Testis (tissue), 5 donors: ENCODE measurements at places on chromosomes 7 and 10. TPM values are rescaled to one million over a fixed set of nuclear protein-coding genes. Genes with fewer than 3 reads are reported as not detected.

GRCh38 chr10:94049911-94050310 is 56.2 kb downstream of the PLCE1 start:
- no peak overlapping the region for H3K4me3 ChIP-seq
- H3K27me3 ChIP-seq: no peaks in the 10 kb centered on the region
- H3K27ac ChIP-seq: no peak overlapping the region
- no peak for DNase-seq
- no peaks in the 10 kb centered on the region for H3K4me1 ChIP-seq

GRCh38 chr7:130160455-130160854 is 44.8 kb downstream of the TMEM209 start:
- no peaks in the 10 kb centered on the region for H3K36me3 ChIP-seq
- no peak overlapping the region for H3K27ac ChIP-seq
- H3K27me3 ChIP-seq: no peaks in the 10 kb centered on the region
- no peak for DNase-seq

- no peak overlapping the region for H3K27ac ChIP-seq
- H3K4me3 ChIP-seq: no peak overlapping the region
Measured at GRCh38 chr7:139118805-139119485, 9.4 kb upstream of the ZC3HAV1 start.

The GPR15LG gene
- not detected for total RNA-seq

DNA sequence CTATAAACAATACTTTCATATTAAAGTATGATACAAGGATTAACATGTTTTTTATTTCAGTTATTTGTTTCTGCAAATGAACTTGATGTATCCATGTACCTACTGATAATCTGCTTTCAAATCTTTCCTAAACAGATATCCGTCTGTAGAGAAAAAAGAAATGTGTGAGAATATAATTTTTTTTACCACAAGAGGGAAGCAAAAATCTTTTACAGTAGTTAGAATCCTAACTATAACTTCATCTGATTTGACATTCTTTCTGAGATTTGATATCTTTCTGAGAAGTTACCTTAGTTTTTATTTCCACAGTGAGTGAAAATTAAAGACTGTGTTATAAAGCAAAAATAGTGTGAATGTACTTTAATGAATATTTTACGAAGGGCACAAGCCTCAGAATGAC is 203.9 kb upstream of the PCLO start:
- no peaks in the 10 kb centered on the region for H3K4me1 ChIP-seq
- DNase-seq: no peak
- no peaks in the 10 kb centered on the region for H3K36me3 ChIP-seq

The HOXA1 gene
- 0.79 TPM for total RNA-seq

GRCh38 chr7:5776894-5777660 is 4.4 kb downstream of the RNF216 start:
- H3K4me3 ChIP-seq: no peak overlapping the region
- H3K4me1 ChIP-seq: peaks cover 3% of the 10 kb centered on the region
- no peaks in the 10 kb centered on the region for H3K36me3 ChIP-seq
- no peak for DNase-seq

GRCh38 chr10:71828702-71829101 is 22.3 kb downstream of the PSAP start:
- no peaks in the 10 kb centered on the region for H3K27me3 ChIP-seq
- no peaks in the 10 kb centered on the region for H3K36me3 ChIP-seq
- no peak for DNase-seq
- no peaks in the 10 kb centered on the region for H3K4me1 ChIP-seq

The PPP1R17 gene
- 2.4 TPM for total RNA-seq

DNA sequence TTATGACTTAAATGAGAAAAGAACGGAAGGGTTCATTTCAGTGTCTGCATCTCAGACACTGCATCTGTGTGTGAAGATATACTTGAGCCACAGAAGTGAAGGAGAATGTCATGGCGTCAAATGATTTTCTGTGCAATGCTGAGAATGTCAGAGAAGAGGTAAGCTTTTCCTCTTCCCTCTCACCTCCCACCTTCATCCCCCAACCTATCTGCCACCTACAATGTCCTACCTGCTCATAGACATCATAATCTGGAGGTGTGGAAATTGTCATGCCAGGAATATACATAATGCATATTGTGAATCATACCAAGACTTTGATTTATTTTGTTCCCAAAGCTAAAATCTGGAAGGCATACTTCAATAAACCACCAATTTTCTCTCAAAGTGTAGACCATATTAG is 53.7 kb downstream of the CTTNBP2 start:
- H3K27ac ChIP-seq: no peak overlapping the region
- DNase-seq: no peak
- no peak overlapping the region for H3K4me3 ChIP-seq
- H3K27me3 ChIP-seq: no peaks in the 10 kb centered on the region
- no peaks in the 10 kb centered on the region for H3K36me3 ChIP-seq
- H3K4me1 ChIP-seq: no peaks in the 10 kb centered on the region

The NUDT5 gene
- total RNA-seq: 22.0 TPM

DNA sequence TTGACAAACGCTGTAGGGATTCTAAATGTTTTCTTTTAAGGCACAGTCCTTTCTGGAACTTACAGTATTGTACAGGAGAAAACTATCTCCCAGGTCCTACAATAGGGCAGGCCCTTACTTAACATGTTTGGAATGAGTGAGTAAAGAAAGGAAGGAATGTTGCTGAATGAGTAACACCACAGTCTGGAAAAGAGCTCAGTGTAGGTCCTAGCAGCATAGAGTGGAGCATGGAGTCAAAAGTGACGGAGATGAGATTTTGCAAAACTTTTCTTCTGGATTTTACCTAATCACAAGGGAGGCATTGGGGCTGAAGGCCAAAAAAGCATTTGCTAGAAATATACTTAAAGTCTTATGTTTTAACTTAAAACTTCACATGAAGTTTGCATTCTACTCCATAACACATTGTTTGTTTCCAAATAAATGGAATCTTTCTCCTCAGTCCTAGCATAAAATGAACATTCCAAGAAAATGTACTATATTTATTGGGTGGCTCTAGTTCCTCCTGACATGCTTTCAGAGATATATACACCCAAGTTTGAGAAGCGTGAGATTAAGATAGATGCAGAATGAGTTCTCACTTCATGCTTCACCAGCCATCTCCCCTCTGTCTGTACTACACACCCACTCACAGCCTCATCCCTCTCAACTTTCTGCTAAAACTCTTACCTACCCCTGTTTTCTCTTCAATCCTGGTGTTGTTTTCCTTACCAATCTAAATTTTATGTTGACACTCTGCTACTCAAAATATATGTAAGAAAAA is 20.2 kb upstream of the ADD3 start:
- no peaks in the 10 kb centered on the region for H3K27me3 ChIP-seq
- H3K4me3 ChIP-seq: no peak overlapping the region
- peaks cover 8% of the 10 kb centered on the region for H3K4me1 ChIP-seq
- no peak overlapping the region for H3K27ac ChIP-seq
- DNase-seq: no peak

GRCh38 chr7:66576646-66577045 is 52.0 kb upstream of the KCTD7 start:
- H3K4me3 ChIP-seq: no peak overlapping the region
- no peaks in the 10 kb centered on the region for H3K27me3 ChIP-seq
- no peak overlapping the region for H3K27ac ChIP-seq
- H3K36me3 ChIP-seq: no peaks in the 10 kb centered on the region
- H3K4me1 ChIP-seq: peaks cover 4% of the 10 kb centered on the region

GRCh38 chr10:132328738-132329137 is 3.3 kb upstream of the LRRC27 start:
- peaks cover 23% of the 10 kb centered on the region for H3K4me1 ChIP-seq
- H3K36me3 ChIP-seq: no peaks in the 10 kb centered on the region
- H3K4me3 ChIP-seq: no peak overlapping the region

GRCh38 chr7:95205665-95206225 is 118.6 kb downstream of the PON1 start:
- DNase-seq: no peak
- no peaks in the 10 kb centered on the region for H3K4me1 ChIP-seq
- H3K36me3 ChIP-seq: no peaks in the 10 kb centered on the region
- H3K27ac ChIP-seq: no peak overlapping the region
- no peak overlapping the region for H3K4me3 ChIP-seq
- H3K27me3 ChIP-seq: no peaks in the 10 kb centered on the region

- DNase-seq: no peak
- no peaks in the 10 kb centered on the region for H3K36me3 ChIP-seq
- no peaks in the 10 kb centered on the region for H3K4me1 ChIP-seq
- no peak overlapping the region for H3K27ac ChIP-seq
- H3K27me3 ChIP-seq: no peaks in the 10 kb centered on the region
Measured at GRCh38 chr10:85618841-85619240, 747.8 kb downstream of the GRID1 start.

DNA sequence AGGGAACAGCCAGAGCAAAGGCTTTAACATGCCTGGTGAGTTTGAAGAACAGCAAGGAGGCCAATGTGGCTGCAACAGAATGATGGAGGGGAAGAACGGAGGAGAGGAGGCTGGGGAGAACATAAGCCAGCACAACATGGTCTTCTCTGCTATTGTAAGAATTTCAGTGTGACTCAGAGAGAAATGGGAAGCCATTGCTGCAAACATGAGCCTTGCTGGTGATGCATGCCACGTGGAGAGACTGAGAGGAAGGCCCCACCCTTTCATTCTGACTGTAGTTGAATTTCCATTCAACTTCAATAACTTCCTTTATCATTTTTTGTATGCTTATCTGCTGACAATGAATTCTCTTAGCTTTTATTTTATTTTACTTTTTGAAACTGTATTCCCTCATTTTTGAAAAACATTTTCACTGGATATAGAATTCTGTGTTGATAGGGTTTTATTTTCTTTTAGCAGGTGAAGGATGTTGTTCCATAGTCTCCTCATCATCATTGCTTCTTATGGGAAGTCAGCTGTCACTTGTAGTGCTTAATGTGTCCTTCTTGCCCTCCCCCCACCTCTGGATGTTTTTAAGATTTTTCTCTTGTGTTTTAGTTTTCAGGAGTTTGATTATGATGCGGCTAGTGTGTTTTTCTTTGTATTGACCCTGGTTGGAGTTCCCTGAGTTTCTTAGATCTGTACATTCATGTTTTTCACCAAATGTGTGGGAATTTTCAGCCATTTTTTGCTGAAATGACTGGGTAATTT is 46.4 kb upstream of the LEP start:
- no peaks in the 10 kb centered on the region for H3K27me3 ChIP-seq
- DNase-seq: no peak
- no peak overlapping the region for H3K4me3 ChIP-seq
- no peak overlapping the region for H3K27ac ChIP-seq

GRCh38 chr7:101598422-101598985 is 30.6 kb downstream of the MYL10 start:
- peaks cover 8% of the 10 kb centered on the region for H3K4me1 ChIP-seq
- H3K27me3 ChIP-seq: no peaks in the 10 kb centered on the region
- H3K36me3 ChIP-seq: no peaks in the 10 kb centered on the region

The NDUFB2 gene
- total RNA-seq: 187 TPM

DNA sequence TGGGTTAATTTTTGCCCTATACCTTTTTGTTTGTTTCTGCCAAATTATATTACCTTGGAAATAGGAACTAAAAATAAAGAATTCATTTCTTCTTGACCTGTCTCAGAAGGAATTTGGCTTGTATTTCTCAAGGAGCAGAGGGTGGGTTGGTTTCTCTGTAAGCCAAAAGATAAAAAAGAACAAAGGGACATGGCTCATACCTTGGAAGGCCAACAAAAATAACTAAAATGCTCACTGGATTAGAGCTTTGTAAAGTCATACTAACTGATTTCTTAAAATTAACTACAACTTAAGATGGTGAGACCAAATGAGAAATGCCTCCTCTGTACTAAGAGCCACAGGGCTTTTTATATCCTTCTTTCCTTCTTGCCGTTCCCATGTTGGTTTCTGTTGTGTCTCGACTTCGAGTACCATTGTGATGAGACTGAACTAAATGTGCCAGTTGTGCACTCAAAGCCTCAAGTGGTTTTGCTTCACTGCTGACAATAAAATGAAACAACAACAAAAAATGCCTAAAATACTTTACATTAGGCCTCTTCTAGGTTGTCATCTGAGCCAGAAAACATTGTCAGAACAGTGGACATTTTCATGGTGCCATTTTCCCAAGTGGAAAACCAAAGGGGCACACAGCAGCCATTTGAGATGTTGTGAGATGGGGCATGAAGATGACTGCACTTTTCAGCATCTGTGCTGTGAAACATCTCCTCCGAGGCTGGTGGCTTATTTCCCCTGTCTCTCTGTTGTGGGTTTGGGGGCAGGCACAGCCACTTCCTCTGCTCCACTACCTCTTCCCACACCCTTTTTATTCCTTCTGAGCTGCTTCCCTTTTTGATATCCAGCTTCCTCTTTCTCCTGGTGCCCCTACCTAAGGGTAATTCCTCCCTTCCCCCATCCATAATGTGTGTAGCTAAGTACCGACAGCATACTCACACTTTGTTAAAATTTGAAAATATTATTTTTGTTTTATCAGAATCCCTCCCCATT is 51.8 kb upstream of the AGR3 start:
- no peak for DNase-seq
- no peak overlapping the region for H3K27ac ChIP-seq
- no peaks in the 10 kb centered on the region for H3K4me1 ChIP-seq
- no peaks in the 10 kb centered on the region for H3K27me3 ChIP-seq
- H3K36me3 ChIP-seq: no peaks in the 10 kb centered on the region
- no peak overlapping the region for H3K4me3 ChIP-seq

- DNase-seq: peak; percentile 17
- no peaks in the 10 kb centered on the region for H3K36me3 ChIP-seq
- peaks cover 44% of the 10 kb centered on the region for H3K4me1 ChIP-seq
- H3K27ac ChIP-seq: peak overlapping the region; percentile 93
- no peaks in the 10 kb centered on the region for H3K27me3 ChIP-seq
Measured at GRCh38 chr10:110496553-110497437, 912 bp upstream of the DUSP5 start.

The NANOS1 gene
- total RNA-seq: 4.4 TPM

DNA sequence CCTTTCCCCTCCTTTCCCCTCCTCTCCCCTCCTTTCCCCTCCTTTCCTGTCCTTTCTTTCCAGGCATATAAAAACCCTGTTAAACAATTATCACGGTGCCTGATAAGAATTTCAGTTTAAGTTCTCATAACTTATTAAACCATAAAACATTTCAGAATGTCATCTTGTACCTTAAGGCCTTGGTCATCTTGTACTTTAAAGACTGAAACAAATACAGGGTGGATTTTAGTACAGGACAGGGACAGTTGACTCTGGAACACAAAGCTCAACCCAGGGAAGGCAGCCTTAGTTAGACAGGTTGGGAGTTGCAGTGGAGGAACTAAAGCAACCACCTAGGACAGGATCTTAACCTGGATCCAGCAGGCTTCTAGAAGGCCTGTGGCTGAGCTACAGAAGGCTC is 1.2 kb downstream of the AGR3 start:
- H3K4me3 ChIP-seq: no peak overlapping the region
- H3K4me1 ChIP-seq: no peaks in the 10 kb centered on the region
- H3K36me3 ChIP-seq: no peaks in the 10 kb centered on the region
- H3K27me3 ChIP-seq: no peaks in the 10 kb centered on the region
- DNase-seq: no peak

GRCh38 chr10:21280971-21281572 is 244.4 kb downstream of the SKIDA1 start:
- no peaks in the 10 kb centered on the region for H3K4me1 ChIP-seq
- H3K27me3 ChIP-seq: no peaks in the 10 kb centered on the region
- no peak overlapping the region for H3K27ac ChIP-seq
- DNase-seq: no peak

GRCh38 chr10:9166770-9167169 is 1112.3 kb downstream of the GATA3 start:
- H3K36me3 ChIP-seq: no peaks in the 10 kb centered on the region
- H3K27me3 ChIP-seq: no peaks in the 10 kb centered on the region
- no peak overlapping the region for H3K27ac ChIP-seq
- H3K4me3 ChIP-seq: no peak overlapping the region

The NOM1 gene
- total RNA-seq: 42.8 TPM

The ABCB1 gene
- 8.6 TPM for total RNA-seq

GRCh38 chr10:68897336-68897741 is 3.8 kb upstream of the DDX50 start:
- no peaks in the 10 kb centered on the region for H3K27me3 ChIP-seq
- H3K4me1 ChIP-seq: peaks cover 3% of the 10 kb centered on the region
- DNase-seq: peak; percentile 72
- no peak overlapping the region for H3K4me3 ChIP-seq
- no peak overlapping the region for H3K27ac ChIP-seq
- no peaks in the 10 kb centered on the region for H3K36me3 ChIP-seq
